Spinal cord (tissue), 10 donors: ENCODE measurements at places on chromosomes 1 and 21. TPM values are rescaled to one million over a fixed set of nuclear protein-coding genes. Genes with fewer than 3 reads are reported as not detected.

DNA sequence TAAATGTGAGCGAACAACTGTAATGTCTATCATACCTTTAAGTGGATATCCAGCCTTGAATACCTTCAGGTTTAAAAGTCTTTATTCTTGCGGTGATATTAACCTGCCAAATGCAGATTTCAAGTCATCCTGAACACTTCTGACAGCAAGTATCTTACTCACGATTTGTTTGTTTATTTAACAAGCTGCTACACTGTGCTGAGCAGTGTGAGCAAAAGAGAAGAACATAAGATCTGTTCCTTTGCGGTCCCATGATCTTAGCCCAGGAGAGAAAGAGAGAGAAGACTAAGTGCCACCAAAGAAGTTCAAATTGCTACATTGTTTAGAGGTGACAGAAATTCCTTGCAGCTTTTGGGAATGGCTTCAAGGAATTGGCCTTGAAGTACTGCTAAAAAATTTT, 9.5 kb upstream of the IL24 start:
- H3K27ac ChIP-seq: no peak overlapping the region
- no peaks in the 10 kb centered on the region for H3K4me1 ChIP-seq
- DNase-seq: no peak
- H3K36me3 ChIP-seq: no peaks in the 10 kb centered on the region
- H3K4me3 ChIP-seq: no peak overlapping the region

DNA sequence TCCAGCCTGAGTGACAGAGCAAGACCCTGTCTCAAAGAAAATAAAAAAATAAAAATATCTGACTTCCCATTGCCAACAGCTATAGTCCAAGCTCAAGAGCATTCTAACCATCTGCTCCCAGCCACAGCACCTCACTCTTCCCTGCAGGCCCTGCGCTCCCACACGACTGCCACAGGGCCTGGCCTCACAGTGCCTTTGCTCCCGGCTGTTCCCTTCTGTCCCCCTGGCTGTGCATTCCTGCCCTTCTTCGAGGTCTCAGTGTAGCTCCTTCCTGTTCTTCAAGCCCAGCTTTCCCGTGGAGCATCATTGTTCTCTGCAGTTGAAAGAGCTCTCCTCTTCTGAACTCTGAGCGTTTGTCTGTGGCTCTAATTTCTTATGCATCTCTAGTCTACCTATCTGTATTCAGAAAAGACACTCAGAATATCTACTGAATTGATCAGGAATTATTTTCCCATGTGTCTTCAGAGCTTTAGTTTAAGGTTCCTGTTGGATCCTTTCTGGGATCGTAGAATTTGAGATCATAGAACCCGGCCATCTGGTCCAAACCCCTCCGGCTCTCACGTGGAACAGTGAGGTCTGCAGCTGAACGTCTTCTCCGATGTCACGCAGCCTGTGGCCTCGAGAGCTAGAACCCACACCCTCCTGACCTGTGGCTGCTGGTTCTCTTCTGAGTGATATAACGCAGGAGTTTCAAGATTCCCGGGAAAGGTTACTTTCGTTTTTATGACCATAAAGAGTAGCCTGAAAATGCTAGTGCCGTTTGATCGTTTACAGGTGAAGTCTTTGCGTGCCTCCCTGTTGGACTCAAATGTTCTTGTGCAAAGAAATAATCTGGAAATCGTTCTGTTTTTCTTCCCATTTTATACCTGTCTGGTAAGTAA, 54.4 kb downstream of the DOP1B start:
- no peak for DNase-seq
- no peak overlapping the region for H3K27ac ChIP-seq
- no peaks in the 10 kb centered on the region for H3K27me3 ChIP-seq
- no peak overlapping the region for H3K4me3 ChIP-seq

DNA sequence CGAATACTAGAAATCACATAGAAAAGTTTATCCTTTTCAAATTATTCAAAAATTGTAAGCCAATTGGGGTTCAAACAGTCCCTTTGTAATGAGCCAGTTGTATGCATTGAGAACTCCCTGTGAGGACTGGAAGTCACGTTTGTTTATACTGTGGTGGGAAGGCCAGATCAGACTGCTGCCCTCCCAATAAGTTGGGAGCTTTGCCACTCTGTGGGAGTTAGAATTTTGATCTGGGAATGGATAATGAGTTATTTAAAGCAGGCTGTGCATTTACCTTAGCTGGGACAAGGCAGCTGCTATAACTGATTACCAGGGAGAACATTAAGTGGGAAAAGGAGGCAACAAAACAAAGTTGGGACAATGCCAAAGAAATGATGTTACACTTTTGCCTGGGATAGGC, 178.8 kb downstream of the SDCCAG8 start:
- H3K27me3 ChIP-seq: no peaks in the 10 kb centered on the region
- no peak for DNase-seq
- no peak overlapping the region for H3K27ac ChIP-seq
- peaks cover 8% of the 10 kb centered on the region for H3K36me3 ChIP-seq
- no peak overlapping the region for H3K4me3 ChIP-seq
- peaks cover 6% of the 10 kb centered on the region for H3K4me1 ChIP-seq

The VANGL2 gene
- 9.1 TPM for total RNA-seq

DNA sequence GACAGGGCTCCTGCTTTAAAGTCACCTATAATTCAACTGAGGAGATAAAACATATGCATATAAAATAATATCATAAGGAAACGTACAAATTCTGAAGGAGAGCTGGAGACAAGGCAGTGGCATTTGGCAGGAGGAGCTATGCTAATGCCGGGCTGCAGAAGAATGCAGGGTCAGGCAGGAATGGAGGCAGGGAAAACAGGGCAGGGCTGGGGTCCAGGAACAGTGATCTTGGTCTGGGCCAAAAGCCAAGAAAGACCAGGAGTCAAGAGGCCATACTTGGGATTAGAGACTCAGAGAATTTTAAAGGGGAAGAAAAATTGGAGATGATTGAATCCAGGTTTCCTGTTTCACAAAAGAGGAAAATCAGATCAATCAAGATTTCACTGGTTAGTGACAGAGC, 20.0 kb upstream of the BRDT start:
- H3K4me3 ChIP-seq: no peak overlapping the region
- H3K4me1 ChIP-seq: no peaks in the 10 kb centered on the region
- no peaks in the 10 kb centered on the region for H3K36me3 ChIP-seq

The NBPF15 gene
- 41.9 TPM for total RNA-seq

DNA sequence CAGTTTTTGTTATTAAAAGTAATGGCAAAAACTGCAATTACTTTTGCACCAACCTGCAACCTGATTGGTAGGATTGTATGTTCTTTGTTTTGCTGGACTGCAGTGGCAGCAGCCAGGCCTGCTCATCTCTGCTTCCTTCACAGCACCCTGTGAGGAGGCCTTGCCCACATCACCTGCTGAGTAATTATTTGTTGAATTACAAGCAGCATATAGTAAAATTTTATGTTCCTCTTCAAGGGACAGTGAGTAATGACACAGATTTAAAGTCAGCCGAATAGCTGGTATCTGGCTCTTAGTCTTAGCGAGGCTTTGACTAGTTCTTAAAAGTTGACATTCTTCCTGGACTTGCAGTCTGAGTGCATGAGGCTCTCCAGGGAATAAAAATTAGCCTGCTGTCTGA, 435.1 kb downstream of the PRDM2 start:
- H3K27ac ChIP-seq: no peak overlapping the region
- no peak for DNase-seq
- no peaks in the 10 kb centered on the region for H3K27me3 ChIP-seq
- no peak overlapping the region for H3K4me3 ChIP-seq

DNA sequence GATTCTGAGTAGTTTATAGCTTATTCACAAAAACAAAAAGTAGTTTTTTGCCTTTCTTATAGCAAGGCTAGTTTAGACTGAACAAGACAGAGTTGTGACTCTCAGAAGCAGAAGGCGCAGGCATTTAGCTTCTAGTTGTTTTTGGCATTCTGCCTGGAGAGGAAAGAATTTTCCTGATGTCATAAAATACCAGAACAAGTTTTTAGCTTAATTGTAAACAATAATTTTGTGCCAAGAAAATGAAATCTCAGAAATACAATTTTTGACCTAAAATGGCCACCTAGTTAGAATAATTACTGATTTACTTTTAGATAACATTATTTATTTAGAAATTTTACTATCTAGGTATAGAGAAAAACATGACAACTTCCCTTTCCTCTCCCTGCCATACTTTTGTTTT, 1.0 kb downstream of the DNAJB4 start:
- H3K4me3 ChIP-seq: peak overlapping the region; percentile 73
- DNase-seq: peak; percentile 85
- peaks cover 6% of the 10 kb centered on the region for H3K4me1 ChIP-seq
- H3K27me3 ChIP-seq: no peaks in the 10 kb centered on the region

The CLIC4 gene
- 245 TPM for total RNA-seq
